ENCODE measurements at places on chromosomes 4 and X.

- H3K4me3 ChIP-seq, result no peak overlapping the region
- no peaks in the 10 kb centered on the region for H3K4me1 ChIP-seq
Measured at GRCh38 chrX:152903589-152903988, 5.7 kb downstream of the ZNF185 start.

DNA sequence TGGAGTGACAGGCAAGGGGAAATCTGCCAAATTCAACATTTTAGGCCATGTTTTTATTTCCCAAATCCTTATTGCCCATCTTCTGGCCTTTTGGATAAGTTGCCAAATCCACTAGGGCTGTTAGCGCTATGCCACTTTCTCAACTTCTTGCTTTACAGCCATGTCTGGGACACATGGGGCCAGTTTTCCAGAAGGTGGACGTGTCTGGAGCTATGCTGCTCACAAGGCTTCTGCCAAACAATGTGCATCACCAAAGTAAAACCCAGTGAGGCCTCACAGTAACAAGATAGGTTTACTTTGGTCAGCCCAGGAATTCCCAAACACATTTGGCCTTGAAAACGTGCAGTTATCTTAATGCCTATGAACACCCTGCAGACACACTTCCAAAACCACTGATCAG is 142.9 kb downstream of the MID1 start:
- no peak for DNase-seq
- no peak overlapping the region for H3K27ac ChIP-seq
- no peaks in the 10 kb centered on the region for H3K36me3 ChIP-seq
- no peak overlapping the region for H3K4me3 ChIP-seq
- H3K27me3 ChIP-seq, result no peaks in the 10 kb centered on the region
- H3K4me1 ChIP-seq, result peaks cover 5% of the 10 kb centered on the region

DNA sequence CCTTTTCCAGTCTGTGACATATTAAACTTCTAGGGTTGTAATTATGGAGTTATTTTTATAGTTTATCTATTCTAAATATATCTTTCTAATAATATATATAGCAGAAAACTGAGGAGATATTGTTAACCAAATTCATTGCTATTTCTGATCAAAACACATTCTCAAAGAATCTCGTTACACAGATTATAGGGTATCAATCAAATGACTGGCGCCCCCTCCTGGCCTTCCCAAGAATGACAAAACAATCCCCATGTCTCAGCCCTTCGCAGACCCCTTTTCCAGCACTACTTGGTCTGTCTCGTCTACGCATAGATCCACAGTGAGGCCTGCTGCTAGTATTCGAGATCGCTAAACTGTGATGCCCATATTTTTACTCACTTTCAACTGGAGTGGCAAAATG is 209.3 kb downstream of the GPC3 start:
- no peaks in the 10 kb centered on the region for H3K36me3 ChIP-seq
- H3K27me3 ChIP-seq, result peaks cover 13% of the 10 kb centered on the region
- no peaks in the 10 kb centered on the region for H3K4me1 ChIP-seq
- no peak overlapping the region for H3K4me3 ChIP-seq
- H3K27ac ChIP-seq, result no peak overlapping the region
- no peak for DNase-seq

- H3K27ac ChIP-seq, result no peak overlapping the region
- H3K27me3 ChIP-seq, result no peaks in the 10 kb centered on the region
- H3K4me1 ChIP-seq, result no peaks in the 10 kb centered on the region
- DNase-seq, result no peak
- no peaks in the 10 kb centered on the region for H3K36me3 ChIP-seq
Measured at GRCh38 chr4:83964996-83965541, 429.2 kb downstream of the GPAT3 start.

GRCh38 chr4:5133201-5133600 is 81.9 kb downstream of the STK32B start:
- H3K36me3 ChIP-seq, result no peaks in the 10 kb centered on the region
- no peaks in the 10 kb centered on the region for H3K27me3 ChIP-seq
- no peak for DNase-seq
- H3K4me1 ChIP-seq, result no peaks in the 10 kb centered on the region

DNA sequence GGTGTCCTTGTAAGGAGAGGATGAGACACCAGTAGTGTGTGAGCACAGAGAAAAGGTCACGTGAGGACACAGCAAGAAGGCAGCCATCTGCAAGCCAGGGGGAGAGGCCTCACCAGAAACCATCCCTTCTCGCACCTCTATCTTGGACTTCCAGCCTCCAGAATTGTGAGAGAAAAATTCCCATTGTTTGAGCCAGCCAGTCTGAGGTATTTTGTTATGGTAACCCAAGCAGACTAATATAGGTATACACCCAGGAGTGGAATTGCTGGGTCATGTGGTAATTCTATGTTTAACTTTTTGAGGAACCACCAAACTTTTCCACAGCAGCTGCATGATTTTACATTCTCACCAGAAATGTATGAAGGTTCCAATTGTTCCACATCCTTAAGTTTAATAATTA is 25.6 kb downstream of the ZDHHC9 start:
- H3K4me3 ChIP-seq, result no peak overlapping the region
- H3K36me3 ChIP-seq, result no peaks in the 10 kb centered on the region
- H3K27me3 ChIP-seq, result no peaks in the 10 kb centered on the region

DNA sequence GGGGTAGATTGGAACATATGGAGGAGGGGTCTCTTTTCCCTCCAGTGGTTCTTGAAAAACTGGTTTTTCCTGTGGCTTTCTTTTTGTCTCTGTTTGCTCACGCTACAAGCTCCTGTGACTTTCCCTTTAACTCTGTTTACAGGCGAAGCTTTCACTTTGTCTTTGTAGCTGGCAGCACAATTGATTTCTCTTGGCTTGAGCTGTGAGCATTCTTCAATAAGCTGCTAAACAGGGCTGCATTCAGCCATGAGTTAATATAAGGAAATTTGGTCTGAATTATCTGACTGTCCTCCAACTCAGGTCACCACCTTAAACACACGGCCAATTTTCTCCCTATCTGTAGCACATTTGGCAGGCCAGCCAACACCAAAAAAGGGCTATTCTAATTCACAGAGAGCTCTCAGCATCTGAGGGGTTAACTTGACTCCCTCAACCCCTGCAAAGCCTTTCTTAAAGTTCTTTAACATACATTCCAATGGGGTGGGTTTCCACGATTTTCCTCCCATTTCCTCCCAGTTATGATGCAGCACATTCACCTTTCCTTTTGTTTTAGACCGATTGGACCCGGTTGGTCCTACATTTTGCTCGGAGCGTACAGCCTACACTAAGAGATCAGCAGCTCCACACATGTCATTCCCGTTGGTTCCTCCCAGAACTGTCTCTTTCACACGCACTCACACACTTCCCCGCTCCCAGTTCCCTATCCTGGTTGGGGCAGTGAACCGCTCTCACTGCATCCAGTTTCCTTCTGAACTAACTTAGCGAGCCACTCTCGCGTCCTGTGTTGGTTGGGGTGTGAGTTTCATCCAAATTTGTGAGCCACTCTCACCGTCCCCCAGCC is 45.4 kb downstream of the UGT2A3 start:
- H3K27ac ChIP-seq, result peak overlapping the region; percentile 82
- no peak overlapping the region for H3K4me3 ChIP-seq
- no peaks in the 10 kb centered on the region for H3K27me3 ChIP-seq
- peak; percentile 74 for DNase-seq
- H3K36me3 ChIP-seq, result no peaks in the 10 kb centered on the region

DNA sequence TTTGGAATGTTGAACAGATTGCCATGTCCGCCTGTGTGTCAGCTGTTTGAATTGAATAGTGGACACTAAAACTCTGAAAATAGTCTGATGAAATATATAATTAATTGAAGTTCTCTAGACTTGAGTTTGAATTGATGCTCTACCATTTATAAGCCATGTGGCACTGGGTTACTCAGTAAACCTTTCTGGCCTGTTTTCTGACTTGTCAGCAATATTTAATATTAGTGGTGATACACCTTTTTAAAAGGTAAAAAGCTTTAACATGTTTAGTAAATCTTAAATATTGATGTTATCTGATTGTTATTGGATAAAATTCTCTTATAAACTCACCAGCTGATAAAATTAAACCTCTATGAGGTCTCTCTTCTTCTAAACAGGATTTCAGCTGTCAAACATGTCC is 695.4 kb upstream of the HS3ST1 start:
- no peaks in the 10 kb centered on the region for H3K27me3 ChIP-seq
- H3K4me1 ChIP-seq, result no peaks in the 10 kb centered on the region
- H3K4me3 ChIP-seq, result no peak overlapping the region
- H3K36me3 ChIP-seq, result no peaks in the 10 kb centered on the region
- no peak for DNase-seq

DNA sequence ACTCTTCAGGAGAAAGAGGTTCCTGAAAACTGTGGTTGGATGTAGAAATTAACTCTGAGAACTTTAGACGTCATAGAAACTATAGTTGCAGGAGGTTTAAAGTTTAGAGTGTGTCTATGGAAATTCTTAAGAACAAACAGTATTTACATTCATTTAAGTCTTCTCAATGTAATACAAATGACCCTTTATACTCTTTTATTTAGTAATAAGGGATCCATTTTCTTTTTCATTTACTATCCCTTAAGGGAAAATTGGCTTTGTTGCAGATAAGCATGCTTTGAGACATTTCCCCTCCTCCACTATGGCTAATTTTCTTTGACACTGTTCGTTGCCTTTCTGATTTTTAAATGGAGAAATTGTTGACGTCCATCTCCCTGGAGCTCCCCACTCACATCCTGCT is 96.4 kb downstream of the POLA1 start:
- no peak overlapping the region for H3K4me3 ChIP-seq
- no peaks in the 10 kb centered on the region for H3K4me1 ChIP-seq
- H3K36me3 ChIP-seq, result no peaks in the 10 kb centered on the region
- DNase-seq, result no peak
- peaks cover 7% of the 10 kb centered on the region for H3K27me3 ChIP-seq
- no peak overlapping the region for H3K27ac ChIP-seq

DNA sequence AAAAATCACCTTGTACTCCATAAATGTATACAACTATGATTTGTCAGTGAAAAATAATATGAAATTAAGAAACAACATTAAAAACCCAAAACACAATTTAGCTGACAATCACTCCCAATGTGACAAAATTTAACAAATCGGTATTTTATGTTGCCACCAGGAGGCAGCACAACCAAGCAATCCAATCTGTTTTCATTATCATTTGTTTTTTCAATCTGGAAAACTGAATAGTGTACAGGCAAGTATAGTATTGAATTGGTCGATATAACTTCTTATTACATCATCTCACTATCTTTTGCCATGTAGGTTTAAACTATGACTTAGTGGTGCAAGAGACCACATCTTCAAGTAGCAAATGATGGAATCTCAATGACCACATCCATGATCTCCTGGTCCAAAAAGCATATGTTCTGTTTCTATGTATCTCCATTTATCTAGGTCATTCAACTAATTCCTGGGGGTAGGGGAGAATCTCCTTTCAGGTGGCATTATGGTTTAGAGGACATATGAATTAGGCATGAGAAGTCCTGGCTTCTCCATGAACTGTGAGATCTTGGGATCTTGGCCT is 112.9 kb upstream of the AGA start:
- no peaks in the 10 kb centered on the region for H3K36me3 ChIP-seq
- no peak overlapping the region for H3K4me3 ChIP-seq
- no peaks in the 10 kb centered on the region for H3K4me1 ChIP-seq

GRCh38 chr4:127856196-127856812 is 24.4 kb upstream of the PLK4 start:
- no peak overlapping the region for H3K4me3 ChIP-seq
- H3K4me1 ChIP-seq, result peaks cover 4% of the 10 kb centered on the region
- no peaks in the 10 kb centered on the region for H3K27me3 ChIP-seq
- DNase-seq, result no peak
- H3K36me3 ChIP-seq, result no peaks in the 10 kb centered on the region
- H3K27ac ChIP-seq, result no peak overlapping the region

DNA sequence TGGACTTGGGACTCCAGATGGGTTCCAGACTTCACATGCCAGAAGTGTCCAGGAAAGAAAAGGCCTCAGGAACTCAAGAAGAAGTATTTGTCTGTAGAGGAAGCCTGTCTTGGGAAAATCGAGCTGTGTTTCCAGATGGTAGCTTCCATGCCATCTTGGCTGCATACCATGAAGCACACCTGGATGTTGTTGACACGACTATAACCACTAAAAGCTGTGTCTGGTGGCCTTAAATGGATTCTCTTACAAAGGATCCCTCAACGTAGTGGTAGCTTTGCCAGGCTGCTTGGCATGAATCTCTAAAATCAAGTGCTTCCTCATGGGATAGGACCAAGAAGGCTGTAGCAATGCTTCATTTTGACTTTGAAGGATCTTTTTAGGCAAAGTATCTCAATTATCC is 313.4 kb upstream of the BOD1L1 start:
- H3K4me1 ChIP-seq, result no peaks in the 10 kb centered on the region
- no peaks in the 10 kb centered on the region for H3K36me3 ChIP-seq
- no peak overlapping the region for H3K27ac ChIP-seq
- H3K4me3 ChIP-seq, result no peak overlapping the region
- DNase-seq, result no peak
- no peaks in the 10 kb centered on the region for H3K27me3 ChIP-seq

- DNase-seq, result no peak
- no peak overlapping the region for H3K4me3 ChIP-seq
- peaks cover 3% of the 10 kb centered on the region for H3K4me1 ChIP-seq
- no peaks in the 10 kb centered on the region for H3K27me3 ChIP-seq
- H3K36me3 ChIP-seq, result no peaks in the 10 kb centered on the region
- H3K27ac ChIP-seq, result no peak overlapping the region
Measured at GRCh38 chr4:105992641-105993305, 97.5 kb downstream of the NPNT start.

GRCh38 chr4:184350964-184351363 is 123.4 kb downstream of the IRF2 start:
- no peak for DNase-seq
- H3K36me3 ChIP-seq, result no peaks in the 10 kb centered on the region
- no peak overlapping the region for H3K27ac ChIP-seq
- H3K4me1 ChIP-seq, result peaks cover 28% of the 10 kb centered on the region

- no peaks in the 10 kb centered on the region for H3K36me3 ChIP-seq
- H3K4me1 ChIP-seq, result peaks cover 6% of the 10 kb centered on the region
- H3K4me3 ChIP-seq, result no peak overlapping the region
- peak; percentile 25 for DNase-seq
- H3K27me3 ChIP-seq, result no peaks in the 10 kb centered on the region
Measured at GRCh38 chr4:148025981-148026380, 294.1 kb downstream of the ARHGAP10 start.

DNA sequence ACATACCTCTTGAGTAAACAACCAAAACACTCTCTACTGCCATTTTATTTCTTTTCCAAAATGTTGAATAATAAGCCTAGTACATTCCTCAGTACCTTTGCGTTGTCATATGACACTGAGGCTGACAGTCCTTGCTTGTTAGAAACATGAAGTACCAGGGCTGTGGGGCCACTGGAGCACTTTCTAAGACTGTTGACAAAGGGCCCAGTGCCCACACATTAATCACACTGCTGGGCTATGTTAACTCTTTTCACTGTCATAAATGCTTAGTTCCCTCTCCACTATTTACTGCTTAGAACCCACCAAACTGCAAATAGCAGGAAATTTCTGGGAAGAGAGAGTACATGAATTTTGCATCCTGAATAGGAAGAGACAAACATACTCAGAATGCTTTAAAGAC is 57.1 kb downstream of the FAM47B start:
- no peak overlapping the region for H3K27ac ChIP-seq
- no peaks in the 10 kb centered on the region for H3K4me1 ChIP-seq
- no peaks in the 10 kb centered on the region for H3K36me3 ChIP-seq
- H3K27me3 ChIP-seq, result no peaks in the 10 kb centered on the region
- no peak overlapping the region for H3K4me3 ChIP-seq

Measured in lung (tissue), 17 donors.